Posterior vena cava (tissue), 2 donors: ENCODE measurements at places on chromosomes 16 and 17. TPM values are rescaled to one million over a fixed set of nuclear protein-coding genes. Genes with fewer than 3 reads are reported as not detected.

GOSR2 gene
- 56.1 TPM for total RNA-seq

PRSS36 gene
- total RNA-seq, result 2.9 TPM

ATP1B2 gene
- 2.6 TPM for total RNA-seq

KIAA0513 gene
- 14.7 TPM for total RNA-seq

PIRT gene
- not detected for total RNA-seq

SLC5A11 gene
- not detected for total RNA-seq

GNAO1 gene
- 39.1 TPM for total RNA-seq

TMEM114 gene
- total RNA-seq, result not detected

TBC1D3K gene
- total RNA-seq, result not detected

RNF227 gene
- 1.5 TPM for total RNA-seq

ZSCAN10 gene
- total RNA-seq, result not detected

UNC45B gene
- total RNA-seq, result not detected

PIGS gene
- 27.6 TPM for total RNA-seq

SDR42E2 gene
- not detected for total RNA-seq
